Effector memory CD4-positive, alpha-beta T cell (primary cell): ENCODE measurements at places on chromosomes 3 and 15.
A peak's percentile ranks its signal among the peaks of the same experiment; 100 is the strongest.

DNA sequence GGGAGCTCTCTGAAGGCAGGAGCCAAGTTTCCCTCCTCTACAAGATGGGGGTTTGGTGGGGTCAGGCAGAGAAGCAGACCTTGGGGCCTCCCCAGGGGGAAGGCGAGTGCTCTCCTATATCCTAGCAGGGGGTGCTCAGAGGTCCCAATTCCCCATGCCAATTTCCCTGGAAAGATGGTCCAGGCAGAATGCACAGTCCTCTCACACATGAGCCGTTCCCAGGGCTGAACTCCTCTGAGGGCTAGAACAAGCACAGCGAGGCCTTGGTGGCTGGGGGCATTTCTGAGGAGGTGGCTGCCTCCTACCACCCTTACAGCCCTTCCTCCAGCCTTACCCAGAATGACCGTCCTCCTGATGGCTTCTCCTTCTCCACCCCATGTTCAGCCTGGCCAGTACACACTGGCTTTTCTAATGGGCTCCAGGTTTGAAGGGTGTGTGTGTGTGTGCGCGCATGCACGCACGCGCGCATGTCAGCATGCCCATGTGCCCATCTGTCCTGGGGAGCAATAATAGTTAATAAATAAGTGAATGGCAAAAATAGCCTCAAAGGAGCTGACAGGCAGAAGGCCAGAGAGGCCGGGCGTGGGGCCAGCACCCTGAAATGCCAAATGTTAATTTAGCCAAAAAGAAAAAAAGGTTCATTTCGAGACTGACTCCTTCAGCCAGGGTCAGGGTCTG, 24.4 kb downstream of the ADCY5 start:
- DNase-seq, result no peak

GRCh38 chr15:86505951-86506350, 426.3 kb downstream of the AGBL1 start:
- no peak for DNase-seq

DNA sequence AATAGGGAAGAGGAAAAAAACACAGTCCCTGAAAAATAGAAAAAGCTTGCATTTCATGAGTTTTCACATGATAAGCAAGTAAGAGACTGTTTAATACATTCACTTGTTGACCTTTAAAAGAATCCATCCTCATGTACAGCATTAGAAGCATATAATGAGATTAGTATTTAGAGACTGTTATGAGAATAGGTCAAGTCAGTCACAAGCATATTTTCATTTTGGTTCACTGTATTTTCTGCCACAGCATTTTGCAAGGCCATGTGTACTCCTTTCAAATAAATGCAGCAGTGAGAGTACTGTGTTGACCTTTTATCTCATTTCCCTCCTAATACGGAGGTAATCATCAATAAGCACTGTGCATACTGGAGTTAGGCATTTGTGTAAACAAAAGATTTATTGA, 162.2 kb upstream of the SETMAR start:
- DNase-seq, result no peak

- DNase-seq, result no peak
These were observed 122.4 kb downstream of the THSD4 start for GRCh38 chr15:71237456-71238188.

DNA sequence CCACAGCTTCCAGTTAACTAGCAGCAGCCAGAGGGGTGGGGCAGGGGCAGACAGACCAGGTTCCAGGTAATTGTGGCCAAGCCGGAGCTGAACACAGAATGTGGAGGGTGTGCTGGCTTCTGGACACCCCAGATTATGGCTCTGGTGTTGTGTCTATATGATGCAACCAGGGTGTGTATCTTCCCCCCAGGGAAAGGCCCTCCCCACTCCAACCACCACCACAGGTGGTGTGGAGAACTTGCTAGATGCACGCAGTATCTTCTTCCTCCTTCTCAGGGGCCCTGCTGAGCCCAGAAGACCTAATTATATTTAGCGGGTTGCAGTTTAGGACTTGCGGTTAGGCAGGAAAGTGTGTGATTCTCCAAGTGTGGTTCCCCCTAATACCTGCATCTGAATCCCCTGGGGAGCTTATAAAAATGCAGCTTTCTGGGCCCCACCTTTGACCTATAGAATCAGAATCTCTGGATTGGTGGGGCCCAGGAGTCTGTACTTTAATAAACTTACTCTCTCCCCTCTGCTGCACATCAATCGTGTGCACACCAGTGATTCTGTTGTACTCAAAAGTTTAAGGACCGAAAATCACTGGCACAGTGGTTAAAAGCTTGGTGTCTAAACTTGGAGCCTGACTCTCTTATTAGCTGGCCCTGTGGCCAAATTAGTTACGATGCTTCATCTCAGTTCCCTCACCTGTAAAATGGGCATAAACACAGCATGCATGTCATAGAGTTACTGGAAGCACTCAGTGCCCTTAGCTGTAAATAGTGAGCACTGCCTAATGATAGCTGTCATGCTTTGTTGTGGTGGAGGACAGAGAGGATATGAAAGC, 379.1 kb upstream of the PROK2 start:
- DNase-seq, result no peak

- DNase-seq, result no peak
These were observed 79.3 kb downstream of the DNAH12 start for GRCh38 chr3:57464801-57465200.

DNA sequence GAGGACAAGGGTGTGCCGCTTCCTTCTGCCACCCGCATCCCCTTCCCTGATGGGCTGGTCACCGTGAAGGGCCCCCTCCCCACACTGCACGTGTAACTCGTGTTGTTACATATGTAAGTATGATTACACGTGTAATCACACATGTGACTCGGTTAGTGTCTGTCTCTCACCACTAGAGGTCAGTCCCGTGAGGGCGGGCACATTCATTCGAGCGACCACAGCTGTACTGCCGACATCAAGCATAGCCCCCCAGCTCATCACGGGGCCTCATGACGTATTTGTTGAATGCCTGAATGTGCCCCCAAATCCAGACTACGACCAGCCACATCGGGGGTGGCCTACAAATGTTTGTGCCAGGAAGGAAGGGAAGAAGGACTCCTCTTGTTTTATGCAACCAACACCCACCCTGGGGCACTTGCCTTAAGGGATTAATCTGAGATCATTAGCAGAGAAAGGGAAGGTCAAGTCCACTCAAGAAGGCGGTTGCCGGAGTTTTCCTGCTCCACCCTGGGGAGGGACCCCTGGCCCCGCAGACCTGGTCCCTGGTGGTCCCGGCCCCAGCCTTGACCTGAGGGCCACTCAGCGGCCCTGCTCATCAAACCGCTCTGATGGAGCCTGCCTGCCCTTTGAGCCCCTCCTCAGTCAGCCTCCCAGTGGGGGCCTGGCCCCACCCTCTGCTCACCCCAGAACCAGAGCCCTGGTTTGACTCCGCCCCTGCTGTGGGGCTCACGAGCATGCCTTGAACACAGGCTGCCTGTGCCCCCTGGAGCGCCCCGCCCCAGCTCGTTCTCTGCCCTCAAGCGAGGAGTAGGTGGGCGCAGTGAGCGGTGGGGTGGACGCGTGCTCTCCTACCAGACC, 52.8 kb downstream of the RGMA start:
- peak; percentile 18 for DNase-seq

DNA sequence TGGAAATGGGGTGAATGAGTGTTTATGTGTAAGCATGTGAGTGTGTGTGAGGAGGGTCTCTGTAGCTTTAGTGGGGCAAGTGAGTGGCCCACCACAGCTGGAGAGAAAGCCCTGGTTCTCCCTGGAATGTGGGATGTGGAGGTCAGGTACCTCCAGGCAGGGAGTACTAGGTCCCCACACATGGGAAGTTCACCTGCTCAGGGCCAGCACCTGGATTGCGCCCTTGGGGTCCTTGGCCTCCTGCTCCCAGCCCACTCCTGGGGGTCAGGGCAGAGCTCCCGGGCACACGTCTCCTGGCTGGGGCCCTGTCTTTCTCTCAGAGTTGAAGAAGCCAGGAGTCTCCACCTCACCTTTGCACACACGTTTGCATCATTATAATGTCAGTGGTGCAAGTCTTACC, 40.0 kb upstream of the TMCC1 start:
- DNase-seq, result no peak

- DNase-seq, result no peak
These were observed 12.8 kb downstream of the GABRG3 start for GRCh38 chr15:26983822-26984221.

GRCh38 chr3:88032245-88032644, 26.6 kb downstream of the CGGBP1 start:
- no peak for DNase-seq

DNA sequence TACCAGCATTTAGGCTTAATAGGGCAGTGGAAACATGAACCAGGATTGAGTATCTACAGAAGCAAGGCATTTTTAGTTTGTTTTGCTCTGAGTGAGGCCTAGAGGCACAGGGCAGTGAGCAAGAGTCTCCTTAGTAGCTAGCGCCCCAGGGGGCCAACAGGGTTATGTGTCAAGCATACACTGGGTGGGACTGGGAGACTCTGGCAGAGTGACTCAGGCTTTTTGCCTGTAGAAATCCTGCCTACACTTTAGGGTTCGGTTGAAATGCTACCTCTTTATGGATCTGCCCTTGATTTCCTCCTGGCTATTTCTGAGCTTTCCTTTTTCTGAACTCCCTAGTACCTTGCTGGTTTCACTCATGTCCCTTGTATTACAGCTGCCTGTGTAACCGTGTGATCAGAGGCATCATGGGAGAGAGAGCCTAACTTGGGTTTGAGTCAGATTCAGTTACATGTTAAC, 72.2 kb downstream of the TOP2B start:
- no peak for DNase-seq

DNA sequence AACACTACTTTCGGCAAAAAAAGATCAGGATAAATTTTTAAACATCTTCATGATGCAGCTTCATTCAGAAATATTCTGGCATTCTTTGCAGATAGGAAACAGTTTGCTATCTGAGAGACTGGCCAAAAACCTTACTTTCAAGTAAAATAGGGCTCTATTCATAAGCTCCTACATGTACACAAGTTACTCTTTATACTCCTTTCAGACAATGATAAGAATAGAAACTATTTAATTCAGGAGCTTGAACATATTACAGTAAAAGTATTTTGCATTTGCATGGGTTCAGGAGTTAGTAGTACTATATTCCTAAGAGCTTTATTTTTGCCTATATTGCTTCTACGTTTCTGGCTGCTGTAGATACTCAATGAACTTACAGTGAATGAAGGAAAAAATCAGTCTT, 70.5 kb downstream of the PLOD2 start:
- DNase-seq, result no peak

DNA sequence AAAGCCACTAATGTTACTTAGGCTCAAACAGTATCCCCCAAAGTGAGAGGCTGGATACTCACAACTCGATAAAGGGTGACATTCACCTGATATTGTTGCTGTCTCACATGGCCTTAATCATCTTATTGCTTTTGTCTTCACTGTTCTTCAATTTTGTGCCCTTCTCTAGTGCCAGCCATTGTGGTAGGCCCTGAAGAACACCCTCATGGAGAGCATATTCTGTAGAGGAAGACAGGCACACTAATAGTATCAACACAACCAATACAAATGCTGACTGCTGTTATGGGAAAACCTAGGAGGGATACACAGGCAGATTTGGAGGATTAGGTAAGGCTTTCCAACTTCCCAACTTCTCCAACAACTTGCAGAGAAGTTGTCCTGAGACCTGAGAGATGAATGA, 4.1 kb upstream of the BLM start:
- DNase-seq, result no peak

DNA sequence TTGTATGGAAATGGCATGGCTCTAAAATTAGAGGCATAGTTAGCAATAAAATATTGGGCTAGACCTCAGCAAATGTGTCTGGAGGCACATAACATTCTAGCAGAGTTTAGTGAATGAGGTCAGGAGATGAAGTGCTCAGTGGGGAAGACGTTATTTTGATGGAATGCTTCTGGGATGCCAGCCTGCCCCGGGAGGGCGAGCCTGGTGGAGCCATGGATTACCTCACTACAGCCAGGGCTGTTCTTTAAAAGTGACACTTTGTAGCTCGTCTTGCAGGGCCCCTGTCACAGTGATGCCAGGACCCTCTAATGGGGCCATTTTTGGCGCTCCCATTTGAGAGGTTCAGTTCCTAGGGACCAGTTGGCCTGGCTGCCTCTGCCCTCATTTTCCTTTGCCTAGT, 48.5 kb downstream of the PXYLP1 start:
- DNase-seq, result no peak

DNA sequence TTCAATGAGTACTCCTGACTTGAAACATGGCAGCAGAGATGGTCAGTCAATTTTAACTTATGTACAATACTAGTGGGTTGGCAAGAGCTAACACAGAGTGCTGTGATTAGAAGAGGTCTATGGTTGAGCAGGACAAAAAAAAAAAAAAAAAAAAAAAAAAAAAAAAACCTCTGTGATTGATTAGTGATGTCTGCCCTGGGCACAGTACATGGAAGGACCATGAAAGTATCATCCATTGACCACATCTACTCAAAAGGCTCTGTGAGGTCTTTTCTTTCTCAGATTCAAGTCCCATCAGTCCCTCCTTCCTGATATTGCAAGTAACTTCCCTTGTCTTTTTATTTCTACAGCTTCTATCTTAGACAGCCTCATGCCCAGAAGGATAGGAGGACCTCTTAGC, 59.6 kb downstream of the NTRK3 start:
- no peak for DNase-seq

GRCh38 chr15:66429546-66429945, 42.8 kb downstream of the MAP2K1 start:
- no peak for DNase-seq

- no peak for DNase-seq
These were observed 24.1 kb downstream of the DUT start for GRCh38 chr15:48355377-48355776.

- no peak for DNase-seq
These were observed 823.9 kb upstream of the CFAP20DC start for GRCh38 chr3:59873576-59874230.

DNA sequence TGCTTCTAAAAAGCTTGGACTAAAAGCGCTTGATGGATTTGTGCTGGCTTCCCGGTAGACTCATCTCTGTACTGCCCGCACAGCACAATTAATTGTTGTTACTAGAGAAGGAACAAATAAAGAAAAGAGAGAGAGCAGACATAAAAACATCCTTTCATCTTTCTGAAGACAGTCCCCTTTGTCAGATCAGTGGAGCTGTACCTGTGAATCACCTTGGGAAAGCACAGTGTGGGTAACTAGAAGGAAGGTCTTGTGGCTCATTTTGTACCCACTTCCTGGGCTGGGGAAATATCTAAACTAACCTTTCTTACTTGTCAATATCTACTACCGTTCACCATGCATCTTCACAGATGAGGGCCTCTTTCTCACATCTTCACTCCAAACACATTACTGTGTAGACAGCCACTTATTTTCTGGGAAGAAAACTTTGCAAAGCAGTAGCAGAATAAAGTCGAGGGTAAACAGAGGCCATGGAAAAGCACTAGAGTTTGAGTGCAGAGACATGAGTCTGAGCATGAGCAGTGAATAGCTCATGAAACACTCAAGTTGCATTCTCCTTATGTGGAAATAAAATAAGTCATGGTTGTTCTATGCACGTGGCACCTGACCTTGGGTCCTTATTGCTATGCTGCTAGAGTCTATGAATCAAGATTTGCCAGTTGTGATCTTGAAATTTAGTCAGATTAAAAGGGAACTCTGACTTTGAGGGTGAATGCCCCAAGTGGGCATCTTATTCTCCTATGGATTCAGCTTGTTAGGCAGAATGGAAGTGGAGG, 169.3 kb downstream of the LPP start:
- peak; percentile 14 for DNase-seq

DNA sequence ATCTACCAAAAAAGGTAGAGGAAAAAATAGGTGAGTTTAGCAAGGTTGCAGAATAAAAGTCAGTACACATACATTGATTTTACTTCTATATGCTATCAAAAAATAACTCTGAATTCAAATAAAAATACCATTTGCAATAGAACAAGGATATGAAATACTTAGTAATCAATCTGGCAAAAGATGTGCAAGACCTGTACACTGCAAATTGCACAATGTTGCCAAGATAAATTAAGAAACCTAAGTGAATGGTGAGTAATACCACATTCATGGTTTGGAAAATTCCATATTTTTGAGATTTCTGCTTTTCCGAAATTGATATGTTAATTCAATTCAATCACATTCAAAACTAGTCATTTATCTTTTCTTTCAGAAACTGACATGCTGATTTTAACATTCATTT, 464.8 kb downstream of the EPHA3 start:
- no peak for DNase-seq
